ENCODE measurements at places on chromosomes 16 and 17. TPM values are rescaled to one million over a fixed set of nuclear protein-coding genes. Genes with fewer than 3 reads are reported as not detected.

Gene KCNH4
- total RNA-seq: 0.27 TPM

Gene PDE6G
- total RNA-seq: 14.8 TPM

Gene EIF3C
- total RNA-seq: 361 TPM

Gene CENPN
- total RNA-seq: 4.8 TPM

Gene SLC13A2
- not detected for total RNA-seq

Gene SLC6A2
- total RNA-seq: 0.27 TPM

Gene OGFOD3
- total RNA-seq: 41.7 TPM

Gene DNAAF8
- total RNA-seq: 0.54 TPM

Gene TEX19
- total RNA-seq: not detected

Gene FBXL20
- total RNA-seq: 22.4 TPM

Gene TXNL4B
- 6.2 TPM for total RNA-seq

Gene HSD17B2
- under 0.01 TPM for total RNA-seq

Gene ZNF423
- total RNA-seq: 0.81 TPM

Gene TBC1D3C
- 0.81 TPM for total RNA-seq

Gene GAS2L2
- 0.54 TPM for total RNA-seq

Gene USP31
- 1.6 TPM for total RNA-seq

Gene OTOP2
- not detected for total RNA-seq

Gene CDRT4
- total RNA-seq: 3.5 TPM

Gene AOC2
- total RNA-seq: 1.3 TPM

Gene FOXJ1
- total RNA-seq: 4.6 TPM

Gene C1QTNF8
- not detected for total RNA-seq

Gene ABCC11
- total RNA-seq: under 0.01 TPM

Gene ABCA9
- total RNA-seq: under 0.01 TPM

Gene TLCD2
- 0.54 TPM for total RNA-seq

Gene MYCBPAP
- total RNA-seq: 5.4 TPM

Gene CES3
- total RNA-seq: 4.6 TPM

Gene ZNF750
- total RNA-seq: not detected

Data from hematopoietic multipotent progenitor cell (in vitro differentiated cells).